Mesothelial cell of epicardium (in vitro differentiated cells): ENCODE measurements at places on chromosomes 1 and 21. TPM values are rescaled to one million over a fixed set of nuclear protein-coding genes. Genes with fewer than 3 reads are reported as not detected.
A peak's percentile ranks its signal among the peaks of the same experiment; 100 is the strongest.

BRDT gene
- not detected in 3 replicates for total RNA-seq

FAM76A gene
- 12.0 to 12.4 TPM (median 12.4 TPM) in 3 replicates for total RNA-seq

EPHA8 gene
- 0.09 TPM in 1 of 3 replicates, not detected in the others for total RNA-seq

LCK gene
- 1.4 to 1.8 TPM (median 1.5 TPM) in 3 replicates for total RNA-seq

LCE6A gene
- total RNA-seq, result not detected in 3 replicates

SHC1 gene
- 115 to 132 TPM (median 117 TPM) in 3 replicates for total RNA-seq

DMBX1 gene
- not detected in 3 replicates for total RNA-seq

C1orf116 gene
- 0.44 to 0.67 TPM (median 0.57 TPM) in 3 replicates for total RNA-seq

MYBPH gene
- not detected in 3 replicates for total RNA-seq

DNA sequence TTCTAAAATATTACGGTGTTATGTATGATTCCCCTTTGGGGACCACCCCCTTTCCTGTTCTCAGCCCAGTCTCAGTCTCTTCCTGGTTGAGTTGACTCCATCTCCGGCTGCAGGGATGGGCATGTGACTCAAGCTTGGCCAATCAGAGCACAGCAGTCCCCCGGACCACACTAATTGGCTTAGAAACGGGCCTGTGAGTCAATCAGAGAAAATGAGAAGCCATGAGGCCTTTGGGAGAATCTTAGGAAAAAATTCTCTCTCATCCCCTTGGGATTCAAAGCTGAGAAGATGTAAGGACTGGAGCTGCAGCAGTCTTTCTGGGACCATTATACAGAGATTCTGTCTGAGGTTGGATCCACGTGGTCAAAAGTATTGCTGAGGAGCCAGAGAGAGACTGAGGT lies 10.7 kb upstream of the FHAD1 start:
- DNase-seq, result no peak
- H3K4me1 ChIP-seq, result no peaks in the 10 kb centered on the region
- no peak overlapping the region for H3K4me3 ChIP-seq

- peaks cover 22% of the 10 kb centered on the region for H3K4me1 ChIP-seq
- H3K36me3 ChIP-seq, result no peaks in the 10 kb centered on the region
- H3K4me3 ChIP-seq, result no peak overlapping the region
- peak overlapping the region; percentile 90 for H3K27ac ChIP-seq
Measured at GRCh38 chr1:192489748-192490147, 85.8 kb upstream of the RGS1 start.

- no peak for DNase-seq
- no peaks in the 10 kb centered on the region for H3K27me3 ChIP-seq
- H3K4me1 ChIP-seq, result peaks cover 3% of the 10 kb centered on the region
- peak overlapping the region; percentile 13 for H3K27ac ChIP-seq
- no peak overlapping the region for H3K4me3 ChIP-seq
- peaks cover 2% of the 10 kb centered on the region for H3K36me3 ChIP-seq
Measured at GRCh38 chr1:99503276-99503747, 142.6 kb upstream of the PALMD start.

DNA sequence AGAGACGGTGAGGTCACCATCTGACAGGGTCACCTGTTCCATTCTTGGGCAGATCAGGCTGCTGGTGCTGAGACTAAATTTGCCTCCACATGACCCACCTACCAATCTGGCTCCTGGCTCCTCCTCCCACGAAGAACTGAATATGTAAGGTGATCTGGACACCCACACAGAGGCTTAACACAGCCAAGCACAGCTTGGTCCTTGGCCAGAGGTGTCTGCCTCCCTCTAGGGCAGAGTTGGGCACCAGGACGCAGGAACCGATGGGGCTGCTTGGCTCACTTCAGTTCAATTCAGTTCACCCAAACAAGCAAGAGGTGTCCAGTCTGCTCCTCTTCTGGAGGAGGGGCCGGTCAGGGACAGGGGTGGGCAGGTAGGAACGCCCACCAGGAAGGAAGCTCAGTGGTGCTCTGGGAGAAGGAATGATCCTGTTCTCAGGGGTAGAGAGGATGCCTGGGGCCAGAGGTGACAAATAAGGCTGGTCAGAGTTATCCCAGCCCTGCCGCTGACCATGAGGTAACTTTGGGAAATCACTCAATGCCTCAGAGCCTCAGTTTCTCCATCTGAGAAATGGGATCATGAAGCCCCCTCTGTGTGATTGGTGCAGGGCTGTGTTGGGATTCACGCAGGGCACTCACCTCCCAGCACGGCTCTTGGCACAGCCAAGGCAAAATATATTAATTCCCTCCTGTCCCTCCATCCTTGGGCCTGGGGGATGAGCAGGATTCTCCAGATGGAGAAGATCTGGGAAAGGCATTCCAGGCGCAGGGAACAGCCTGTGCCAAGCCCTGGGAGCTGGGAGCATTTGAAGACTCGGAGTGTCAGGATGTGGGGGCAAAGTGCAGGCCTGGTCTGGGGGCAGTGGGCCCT lies 284.5 kb downstream of the PTPRU start:
- H3K27me3 ChIP-seq, result peaks cover 71% of the 10 kb centered on the region
- no peak overlapping the region for H3K4me3 ChIP-seq
- no peaks in the 10 kb centered on the region for H3K36me3 ChIP-seq
- no peak overlapping the region for H3K27ac ChIP-seq

DNA sequence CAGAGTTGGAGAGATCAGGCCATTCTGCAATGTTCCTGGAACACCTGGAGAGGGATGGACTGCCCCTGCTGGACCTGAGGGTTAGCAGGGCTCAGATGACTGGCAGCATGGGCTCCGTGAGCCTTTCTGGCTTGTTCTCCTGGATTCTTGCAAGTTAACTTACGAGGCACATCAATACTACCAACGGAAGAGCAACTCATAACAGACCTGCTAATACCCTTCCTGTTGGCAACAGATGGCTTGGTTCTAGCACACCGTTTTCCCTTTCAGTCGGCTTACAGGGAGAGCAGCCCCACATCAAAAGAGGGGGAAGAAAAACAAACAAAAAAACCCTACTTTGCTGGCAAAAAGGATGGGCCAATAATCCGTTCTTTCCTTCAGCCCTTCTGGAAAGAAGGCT lies 47.9 kb downstream of the SLC66A1 start:
- no peaks in the 10 kb centered on the region for H3K27me3 ChIP-seq
- H3K4me1 ChIP-seq, result peaks cover 20% of the 10 kb centered on the region
- no peak overlapping the region for H3K4me3 ChIP-seq
- H3K27ac ChIP-seq, result peak overlapping the region; percentile 21
- peaks cover 11% of the 10 kb centered on the region for H3K36me3 ChIP-seq
- DNase-seq, result no peak

GRCh38 chr1:231125972-231126580 lies 35.8 kb upstream of the TRIM67 start:
- no peak overlapping the region for H3K27ac ChIP-seq
- peaks cover 2% of the 10 kb centered on the region for H3K36me3 ChIP-seq
- no peak for DNase-seq
- peaks cover 3% of the 10 kb centered on the region for H3K4me1 ChIP-seq
- no peak overlapping the region for H3K4me3 ChIP-seq

GRCh38 chr1:177124577-177125278 lies 39.8 kb downstream of the ASTN1 start:
- H3K4me1 ChIP-seq, result no peaks in the 10 kb centered on the region
- H3K27ac ChIP-seq, result no peak overlapping the region
- no peaks in the 10 kb centered on the region for H3K36me3 ChIP-seq

GRCh38 chr1:32454726-32455125 lies 10.1 kb upstream of the ZBTB8B start:
- no peaks in the 10 kb centered on the region for H3K27me3 ChIP-seq
- H3K27ac ChIP-seq, result no peak overlapping the region
- no peak for DNase-seq
- peaks cover 2% of the 10 kb centered on the region for H3K36me3 ChIP-seq
- no peaks in the 10 kb centered on the region for H3K4me1 ChIP-seq
- H3K4me3 ChIP-seq, result no peak overlapping the region

DNA sequence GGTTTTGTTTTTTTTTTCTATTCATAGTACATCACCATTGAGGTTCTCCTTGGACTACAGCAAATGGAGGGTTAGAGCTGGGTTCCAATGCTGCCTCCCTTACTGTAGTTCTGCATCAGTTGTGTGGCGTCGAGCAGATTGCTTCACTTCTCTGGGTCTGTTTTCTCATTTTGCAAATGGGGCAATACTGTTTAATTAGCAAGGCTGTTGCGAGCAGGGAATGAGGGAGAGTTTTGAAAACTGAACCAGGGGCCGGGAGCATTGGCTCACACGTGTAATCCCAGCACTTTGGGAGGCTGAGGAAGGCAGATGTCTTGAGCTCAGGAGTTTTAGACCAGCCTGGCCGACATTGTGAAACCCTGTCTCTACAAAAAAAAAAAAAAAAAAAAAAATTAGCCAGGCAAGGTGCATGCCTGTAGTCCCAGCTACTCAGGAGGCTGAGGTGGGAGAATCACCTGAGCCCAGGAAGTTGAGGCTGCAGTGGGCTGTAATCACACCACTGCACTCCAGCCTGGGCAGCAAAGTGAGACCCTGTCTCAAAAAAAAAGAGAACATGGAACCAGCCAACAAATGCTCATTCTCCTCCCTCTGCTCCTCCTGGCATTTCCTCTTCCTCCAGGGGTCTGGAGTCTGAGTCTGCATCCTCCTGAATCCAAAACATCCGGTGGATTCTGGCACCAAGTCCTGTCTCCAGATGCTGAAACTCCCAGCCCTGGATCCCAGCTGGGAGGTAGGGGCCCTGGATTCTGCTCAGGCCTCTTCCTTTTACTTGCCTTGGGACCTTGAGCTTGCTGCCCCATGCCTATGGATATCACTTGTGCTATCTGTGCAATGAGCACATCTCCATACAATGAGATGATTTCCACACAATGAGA lies 3.7 kb upstream of the PLOD1 start:
- H3K36me3 ChIP-seq, result no peaks in the 10 kb centered on the region
- H3K4me1 ChIP-seq, result peaks cover 24% of the 10 kb centered on the region
- H3K4me3 ChIP-seq, result no peak overlapping the region
- peak overlapping the region; percentile 78 for H3K27ac ChIP-seq

- H3K27ac ChIP-seq, result no peak overlapping the region
- peaks cover 7% of the 10 kb centered on the region for H3K27me3 ChIP-seq
- no peak for DNase-seq
- H3K36me3 ChIP-seq, result peaks cover 1% of the 10 kb centered on the region
Measured at GRCh38 chr1:9093581-9093980, 24.1 kb upstream of the SLC2A5 start.
